ENCODE measurements at places on chromosomes 11 and 22.

DNA sequence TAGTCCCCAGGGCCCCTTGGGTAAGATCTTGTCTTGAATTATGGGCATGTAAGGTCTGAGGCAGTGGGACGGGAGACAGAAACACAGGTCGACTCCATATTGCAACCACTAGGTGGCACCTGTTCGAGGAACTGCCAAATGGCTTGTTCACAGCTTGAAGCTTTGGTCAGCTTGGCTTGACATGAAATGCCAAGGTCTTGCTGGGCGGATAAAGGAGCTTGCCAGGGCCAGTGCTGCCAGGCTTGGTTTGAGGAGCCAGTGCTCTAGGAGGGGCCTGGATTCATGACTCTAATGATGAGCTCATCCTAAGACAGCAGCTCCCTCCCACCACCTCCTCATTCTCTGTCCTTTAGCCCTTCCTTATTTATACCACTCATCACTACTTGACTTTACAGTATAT lies 11.9 kb upstream of the NRIP3 start:
- DNase-seq = peak; percentile 24

DNA sequence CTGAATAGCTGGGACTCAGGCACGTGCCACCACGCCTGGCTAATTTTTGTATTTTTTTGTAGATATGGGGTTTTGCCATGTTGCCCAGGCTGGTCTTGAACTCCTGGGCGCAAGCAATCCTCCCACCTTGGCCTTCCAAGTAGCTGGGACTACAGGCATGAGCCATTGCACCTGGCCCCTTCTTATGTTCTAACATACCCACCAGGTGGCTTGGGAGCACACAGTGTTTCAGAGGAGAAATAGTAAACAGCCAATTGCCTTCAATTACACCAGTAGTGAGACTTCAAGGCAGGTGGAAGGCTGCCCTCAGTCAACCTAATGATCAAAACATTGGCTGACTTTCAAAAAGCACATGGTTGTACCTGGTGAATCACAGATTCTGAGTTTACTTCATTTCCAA lies 167.2 kb downstream of the SWAP70 start:
- DNase-seq = no peak

DNA sequence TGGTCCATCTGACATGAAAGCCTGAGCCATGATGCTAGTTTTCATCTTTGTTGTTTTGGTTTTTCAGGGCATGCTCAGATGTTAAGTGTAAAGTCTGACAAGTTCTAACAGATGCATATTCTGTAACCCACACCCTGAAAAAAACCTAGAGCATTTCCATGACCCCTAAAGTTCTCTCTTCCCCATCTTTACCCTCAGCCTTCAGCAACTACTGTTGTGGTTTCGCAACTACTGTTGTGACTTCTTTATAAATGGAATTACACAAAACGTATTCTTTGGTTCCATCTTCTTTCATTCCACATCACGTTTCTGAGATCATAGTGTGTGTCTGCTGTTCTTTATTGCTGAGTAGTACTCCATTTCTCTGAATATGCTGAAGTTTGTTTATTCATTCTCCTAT lies 65.1 kb upstream of the LDLRAD3 start:
- DNase-seq = no peak

DNA sequence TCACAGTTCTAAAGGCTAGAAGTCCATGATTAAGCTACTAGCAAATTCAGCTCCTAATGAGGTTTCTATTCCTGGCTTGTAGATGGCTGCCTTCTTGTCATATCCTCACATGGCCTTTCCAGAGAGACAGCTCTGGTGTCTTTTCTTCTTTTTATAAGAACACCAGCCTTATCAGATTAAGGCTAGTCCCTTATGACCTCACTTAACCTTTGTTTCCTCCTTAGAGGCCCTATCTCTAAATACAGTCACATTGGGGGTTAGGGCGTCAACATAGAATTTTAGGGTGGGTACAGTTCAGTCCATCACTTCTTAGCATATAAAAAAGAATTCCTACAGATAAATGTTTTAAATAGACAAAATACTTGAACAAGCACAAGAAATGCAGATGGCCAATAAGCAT lies 18.2 kb upstream of the CLPB start:
- no peak for DNase-seq

- no peak for DNase-seq
These were observed 28.2 kb downstream of the PPIL2 start for GRCh38 chr22:21693999-21694341.

DNA sequence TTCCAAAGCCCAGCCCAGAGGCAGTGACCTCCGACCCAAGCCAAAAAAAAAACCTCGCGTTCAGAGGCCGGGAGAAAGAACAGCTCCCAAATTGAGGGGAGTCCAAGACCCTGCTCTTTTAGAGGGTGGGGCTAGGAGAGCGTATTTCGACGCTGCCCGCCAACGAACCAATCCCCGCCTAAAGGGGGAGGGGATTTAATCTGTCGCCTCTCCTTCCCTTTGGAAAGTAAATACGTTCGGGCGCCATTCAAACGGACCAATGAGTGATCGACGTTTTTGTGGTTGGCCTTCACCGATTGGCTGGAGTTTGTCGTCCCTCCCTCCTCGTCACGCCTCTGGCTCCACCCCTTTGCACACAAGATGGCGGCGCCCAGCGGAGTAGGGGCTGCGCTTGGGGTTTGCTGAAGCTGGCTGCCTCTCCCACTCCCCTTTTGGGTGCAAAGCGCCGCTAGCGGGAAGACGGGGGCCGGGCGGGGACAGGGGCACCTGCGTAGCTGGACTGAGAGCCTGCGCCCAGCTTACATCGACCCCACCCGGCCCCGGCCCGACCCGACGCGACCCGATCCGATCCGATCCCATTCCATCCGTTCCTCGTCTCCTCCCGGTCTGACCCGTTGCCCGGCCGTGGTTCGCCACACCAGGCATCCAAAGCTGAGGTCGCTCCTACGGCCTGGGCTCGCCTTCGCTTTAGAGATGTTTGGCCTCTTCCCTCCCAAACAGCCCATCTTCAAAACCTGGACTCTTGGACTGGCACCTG lies at the start of gene RNF26:
RNF26 (plus strand) TSS at position 354 of the 757 bp plus-strand sequence. CDS start 596 bp downstream, outside the sequence.
- DNase-seq = peak; percentile 94

DNA sequence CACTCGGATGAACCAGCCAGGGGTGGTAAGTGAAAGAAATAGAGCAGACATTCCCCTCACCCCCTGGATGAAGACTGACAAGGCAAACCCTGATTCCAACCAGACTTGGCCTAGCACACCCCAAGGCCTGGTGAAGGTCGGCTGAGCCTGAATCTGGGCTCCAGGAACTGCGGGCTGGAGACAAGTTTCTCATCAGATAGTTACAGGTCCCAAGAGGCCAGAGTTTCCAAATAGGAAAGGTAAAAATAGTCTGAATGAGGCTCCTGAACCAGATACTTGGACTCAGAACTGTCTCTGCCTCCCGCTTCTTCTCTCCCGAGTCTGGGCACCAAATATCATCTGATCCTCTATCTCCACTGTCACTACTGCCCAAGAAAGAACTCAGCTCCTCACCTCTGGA lies 7.8 kb downstream of the ZMAT5 start:
- no peak for DNase-seq

DNA sequence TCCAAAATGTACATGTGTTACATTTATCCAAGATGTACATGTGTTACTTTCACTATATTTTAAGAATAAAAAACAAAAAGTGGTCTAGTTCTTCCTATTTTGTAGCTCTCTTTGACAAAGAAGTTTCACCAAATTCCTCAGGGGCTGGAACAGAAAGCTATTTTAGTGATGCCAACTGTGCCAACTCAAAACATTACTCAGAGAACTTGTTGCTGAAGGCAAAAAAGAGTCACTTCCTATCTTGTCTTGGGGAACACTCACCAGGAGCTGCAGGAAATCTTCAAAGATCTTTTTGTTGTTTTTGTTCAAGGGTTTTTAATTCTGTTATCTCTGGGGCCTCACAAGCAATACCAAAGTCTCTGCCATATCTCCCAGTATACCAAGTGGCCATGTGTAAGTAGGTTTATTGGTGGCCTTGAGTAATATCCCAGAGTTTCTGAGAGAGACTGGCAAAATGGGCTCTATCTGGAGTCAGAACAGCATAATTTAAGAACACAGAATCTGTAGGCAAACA lies 13.6 kb upstream of the EED start:
- no peak for DNase-seq

DNA sequence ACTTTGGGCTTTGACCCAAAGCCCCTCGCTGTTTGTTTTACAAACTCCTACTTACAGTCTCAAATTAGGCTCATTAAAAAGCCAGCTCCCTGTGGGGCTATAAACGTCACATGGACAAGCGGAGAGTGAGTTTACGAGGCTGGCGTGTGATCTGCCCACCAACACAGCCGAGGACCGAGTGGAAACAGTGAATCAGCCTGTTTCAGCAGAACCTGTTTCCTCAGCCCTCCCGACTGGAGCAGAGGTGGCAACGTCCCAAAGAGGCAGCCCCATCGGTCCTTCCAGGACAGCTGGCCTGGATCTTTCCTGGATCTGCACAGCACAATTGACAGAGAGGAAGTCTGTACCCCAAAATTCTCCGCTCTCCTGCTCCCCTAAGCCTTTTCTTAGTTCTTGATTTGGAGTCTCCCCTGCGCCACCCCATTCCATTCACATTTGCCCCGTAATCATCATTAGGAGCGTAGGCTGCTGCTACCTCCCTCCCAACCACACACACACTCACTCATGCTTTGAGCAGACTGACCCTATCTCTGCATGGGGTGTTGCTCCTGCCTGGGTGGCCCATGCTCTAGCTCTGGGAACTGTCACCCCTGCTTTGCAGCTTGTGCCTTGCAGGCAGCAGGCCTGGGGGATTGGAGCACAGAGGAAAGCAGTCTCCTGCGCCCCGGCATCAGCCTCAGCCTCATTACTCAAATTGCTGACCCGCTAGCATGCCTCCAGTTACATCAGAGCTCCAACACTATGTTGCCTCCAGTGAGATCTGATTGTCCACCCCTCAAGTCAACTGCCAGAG lies 117.8 kb downstream of the NAT10 start:
- no peak for DNase-seq

DNA sequence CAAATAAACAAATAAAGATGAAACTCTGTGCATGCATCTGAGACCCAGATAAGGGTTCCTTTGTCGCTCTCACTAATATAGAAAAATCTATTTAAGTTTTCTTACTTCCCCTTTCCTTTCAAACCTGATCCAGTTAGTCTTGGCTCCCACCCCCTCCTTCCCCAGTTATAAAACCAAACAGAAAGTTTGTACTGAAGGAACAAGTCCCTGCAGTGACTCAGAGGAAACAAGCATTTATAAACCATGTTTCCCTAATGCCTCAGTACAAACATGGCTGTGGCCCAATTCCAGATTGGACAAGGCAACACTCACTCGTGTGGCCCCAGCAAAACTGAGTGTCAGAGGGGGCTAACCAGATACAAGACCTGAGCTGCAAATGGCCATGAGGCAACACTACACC lies 65.5 kb upstream of the ARHGAP20 start:
- no peak for DNase-seq

DNA sequence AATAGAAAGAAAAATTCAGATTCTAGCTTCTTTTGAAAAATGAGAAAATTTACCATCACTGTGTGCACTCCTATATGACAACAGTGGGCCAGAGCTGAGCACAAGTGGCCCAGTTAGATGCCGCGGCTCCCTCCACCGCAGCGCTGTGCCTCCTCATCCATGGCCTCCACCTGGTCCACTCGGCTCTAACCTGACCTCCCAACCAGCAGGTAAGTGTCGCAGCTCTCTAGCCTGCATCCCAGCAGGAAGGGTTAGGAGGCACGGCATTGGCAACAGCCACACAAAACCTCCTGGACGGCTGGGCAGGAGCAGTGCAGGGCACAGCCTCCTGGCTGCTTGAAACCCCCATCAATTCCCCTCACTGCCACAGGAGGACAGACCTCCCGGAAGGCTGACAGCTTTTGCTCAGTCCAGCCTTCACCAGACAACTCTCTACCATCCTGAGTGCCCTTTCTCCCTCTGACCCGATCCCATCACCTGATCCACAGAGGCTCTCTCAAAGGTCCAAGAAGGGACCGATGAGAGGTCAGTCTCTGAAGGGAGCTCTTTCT lies 76.1 kb downstream of the RPL27A start:
- DNase-seq = no peak

GRCh38 chr22:31136711-31137110 lies 3.6 kb downstream of the PLA2G3 start:
- no peak for DNase-seq
